Central memory CD8-positive, alpha-beta T cell (primary cell): ENCODE measurements at places on chromosomes 5 and 9.

DNA sequence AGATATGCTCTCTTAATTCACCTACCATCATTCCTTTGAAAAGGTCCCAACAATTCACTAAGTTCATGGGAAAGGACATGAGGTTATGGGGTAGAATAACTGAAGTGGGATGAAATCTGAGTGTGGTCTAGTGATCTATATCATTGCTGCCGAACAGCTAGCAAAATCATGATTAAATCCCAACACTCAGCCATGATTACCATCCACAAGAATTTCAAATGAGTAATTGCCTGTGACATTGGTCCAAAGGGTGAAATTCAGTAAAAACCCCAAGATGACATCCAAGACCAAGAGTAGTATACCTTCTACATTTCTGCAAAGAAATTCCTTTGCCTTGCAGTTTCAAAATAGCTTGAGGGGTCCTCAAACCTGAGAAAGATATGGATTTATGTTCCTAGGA is 225.6 kb downstream of the SPOCK1 start:
- no peak for DNase-seq

GRCh38 chr9:126486276-126486675 is 127.5 kb upstream of the LMX1B start:
- no peak for DNase-seq

GRCh38 chr9:115615821-115616665 is 498.1 kb upstream of the TNC start:
- DNase-seq = no peak

DNA sequence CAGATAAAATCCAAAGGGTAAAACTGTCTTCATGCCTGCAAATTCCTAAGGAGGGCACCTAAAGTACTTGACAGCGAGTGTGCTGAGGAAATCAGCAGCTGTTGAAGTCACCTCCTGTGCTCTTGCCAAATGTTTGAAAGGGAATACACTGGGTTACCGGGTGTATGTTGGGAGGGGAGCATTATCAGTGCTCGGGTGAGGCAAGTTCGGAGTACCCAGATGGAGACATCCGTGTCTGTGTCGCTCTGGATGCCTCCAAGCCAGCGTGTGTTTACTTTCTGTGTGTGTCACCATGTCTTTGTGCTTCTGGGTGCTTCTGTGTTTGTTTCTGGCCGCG is 727 bp upstream of the ADRB2 start:
- DNase-seq = no peak

- DNase-seq = no peak
These were observed 90.9 kb downstream of the SV2C start for GRCh38 chr5:76174101-76174500.

DNA sequence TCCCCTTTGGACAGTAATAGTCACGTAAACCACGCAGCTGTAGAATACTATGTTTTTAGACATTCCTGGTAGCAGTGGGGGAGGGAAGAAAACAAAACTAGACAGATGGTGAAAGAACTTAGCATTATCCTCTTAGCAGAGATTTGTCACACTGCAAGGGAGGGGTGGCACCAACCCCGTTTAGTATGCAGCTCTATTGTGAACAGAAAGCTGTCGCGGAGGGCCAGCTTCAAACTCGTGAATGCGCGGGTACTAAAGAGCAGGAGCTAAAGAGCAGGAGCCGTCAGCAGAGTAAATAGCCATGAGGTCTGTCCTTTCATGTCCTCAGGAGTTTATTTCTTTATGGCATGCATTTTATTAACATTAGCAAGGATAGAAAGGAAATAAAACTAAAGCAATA is 141.9 kb upstream of the SLC12A2 start:
- no peak for DNase-seq

DNA sequence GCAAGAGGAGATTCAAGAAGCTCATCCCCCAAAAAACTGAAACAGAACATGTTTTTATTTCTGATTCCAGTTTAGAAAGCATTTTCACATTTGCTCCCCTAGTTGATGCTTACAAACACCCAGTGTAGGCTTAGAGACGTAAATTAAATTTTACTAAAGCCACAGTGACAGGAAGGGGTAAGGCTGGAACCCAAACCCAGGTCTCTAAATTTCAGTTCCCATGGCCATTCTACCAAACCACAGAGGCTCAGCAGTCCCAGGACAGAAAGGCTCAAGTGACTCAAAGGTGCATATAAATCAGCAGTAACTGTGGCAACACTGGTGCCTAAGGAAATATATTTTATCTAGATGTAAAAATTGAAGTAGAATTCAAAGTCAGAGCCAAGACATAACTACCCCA is 128.7 kb downstream of the CEP120 start:
- DNase-seq = no peak
